ENCODE measurements at places on chromosomes 12 and 14.

- DNase-seq = peak; percentile 12
Observed at GRCh38 chr12:1587927-1588574, 6.3 kb downstream of the FBXL14 start.

DNA sequence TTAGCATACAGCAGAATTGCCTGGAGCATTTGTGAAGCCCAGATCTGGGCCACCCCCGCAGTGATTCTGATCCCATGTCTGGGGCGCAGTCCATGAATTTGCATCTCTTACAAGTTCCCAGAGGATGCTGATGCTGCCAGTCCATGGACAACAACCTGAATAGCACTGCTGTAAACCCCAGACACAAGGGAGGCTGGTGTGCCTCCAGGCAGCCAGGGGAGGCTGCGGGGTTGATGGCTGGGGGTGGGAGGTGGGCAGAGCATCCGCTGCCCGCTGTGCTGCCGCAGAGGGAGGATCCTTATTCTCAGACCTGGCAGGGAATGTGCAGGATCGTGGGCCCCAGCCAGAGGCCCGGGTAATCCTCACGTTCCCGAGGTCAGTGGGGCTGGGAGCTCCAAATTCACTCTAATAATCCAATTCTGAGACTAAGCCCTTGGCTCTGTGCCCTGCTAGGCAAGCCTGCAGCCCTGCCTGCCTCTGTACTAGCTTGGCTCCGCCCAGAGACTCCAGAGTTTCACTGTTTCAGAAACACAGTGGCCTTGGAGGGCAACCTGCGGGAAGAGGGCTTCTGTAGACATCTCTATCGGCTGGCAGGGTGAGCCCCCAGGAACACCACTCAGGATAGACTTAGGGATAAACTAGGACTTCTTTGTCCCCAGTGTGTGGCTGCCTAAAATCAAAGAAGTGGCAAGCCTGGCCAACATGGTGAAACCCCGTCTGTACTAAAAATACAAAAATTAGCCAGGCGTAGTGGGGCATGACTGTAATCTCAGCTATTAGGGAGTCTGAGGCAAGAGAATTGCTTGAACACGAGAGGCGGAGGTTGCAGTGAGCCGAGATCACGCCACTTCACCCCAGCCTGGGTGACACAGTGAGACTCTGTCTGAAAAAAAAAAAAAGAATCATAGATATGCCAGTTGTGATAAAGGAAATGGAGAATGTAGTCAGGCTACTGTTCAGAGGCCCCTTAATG lies 17.8 kb upstream of the MLEC start:
- no peak for DNase-seq

DNA sequence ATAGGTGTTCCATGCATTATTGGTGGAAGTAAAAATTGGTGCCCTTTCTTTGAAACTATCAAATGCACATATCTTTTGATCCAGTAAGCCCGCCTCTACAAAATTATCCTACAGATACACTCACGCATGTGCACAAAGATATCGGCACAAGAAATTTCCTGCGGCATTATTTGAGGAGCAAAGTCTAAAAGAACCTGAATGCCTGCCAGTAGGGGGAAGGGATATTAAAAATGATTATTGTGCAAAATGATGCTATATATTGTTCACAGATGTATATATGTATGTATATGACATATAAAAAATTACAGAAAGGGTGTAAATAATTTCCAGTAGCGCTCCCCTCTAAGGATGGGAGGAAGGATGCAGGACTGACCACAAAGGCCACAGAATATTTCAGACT lies 24.7 kb upstream of the ADIPOR2 start:
- DNase-seq = no peak

DNA sequence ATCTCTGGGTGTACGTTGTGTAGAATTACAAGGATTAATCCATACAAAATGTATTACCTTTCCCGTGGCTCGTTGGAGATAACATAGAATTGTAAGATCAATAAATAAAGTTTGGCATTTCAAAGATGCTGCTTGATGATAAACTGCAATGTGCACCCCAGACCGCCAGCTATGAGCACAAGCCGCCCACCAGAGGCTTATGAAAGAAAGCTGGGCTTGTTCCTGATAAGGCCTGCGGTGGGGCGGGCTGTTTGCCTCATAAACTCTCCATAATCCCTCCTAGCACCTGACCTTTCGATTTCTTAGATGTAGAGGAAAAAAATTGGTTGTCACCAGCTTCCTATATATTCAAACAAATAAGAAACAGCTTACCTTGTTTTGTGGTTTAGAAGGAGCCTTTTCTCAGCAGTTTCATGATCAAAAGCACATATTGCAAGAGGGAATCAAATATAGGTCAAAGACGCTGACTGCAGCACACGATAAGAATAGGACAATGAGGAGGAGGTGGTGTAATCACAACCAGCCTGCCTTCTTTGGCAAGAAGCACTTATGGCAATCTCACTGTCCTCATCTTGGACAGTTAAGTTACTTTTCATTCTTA lies 293.6 kb downstream of the RMST start:
- no peak for DNase-seq

DNA sequence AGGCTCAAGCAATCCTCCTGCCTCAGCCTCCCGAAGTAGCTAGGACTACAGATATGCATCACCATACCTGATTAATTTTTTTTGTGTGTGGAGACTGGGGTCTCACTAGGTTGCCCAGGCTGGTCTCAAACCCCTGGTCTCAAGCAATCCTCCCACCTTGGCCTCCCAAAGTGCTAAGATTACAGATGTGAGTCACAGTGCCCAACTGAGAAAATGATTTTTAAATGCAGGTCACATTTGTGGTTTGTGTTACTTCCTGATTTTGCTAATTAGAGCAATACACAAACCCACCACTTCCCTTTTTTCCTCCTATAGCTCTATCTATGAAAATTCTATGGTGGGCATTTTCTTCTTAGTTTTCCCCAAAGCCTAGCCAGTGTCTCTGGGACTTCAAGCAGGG lies 45.5 kb upstream of the TMEM263 start:
- no peak for DNase-seq

GRCh38 chr12:50333441-50333840 lies 50.1 kb upstream of the LIMA1 start:
- DNase-seq = no peak

- no peak for DNase-seq
Observed at GRCh38 chr14:102187044-102187443, 47.3 kb downstream of the WDR20 start.

DNA sequence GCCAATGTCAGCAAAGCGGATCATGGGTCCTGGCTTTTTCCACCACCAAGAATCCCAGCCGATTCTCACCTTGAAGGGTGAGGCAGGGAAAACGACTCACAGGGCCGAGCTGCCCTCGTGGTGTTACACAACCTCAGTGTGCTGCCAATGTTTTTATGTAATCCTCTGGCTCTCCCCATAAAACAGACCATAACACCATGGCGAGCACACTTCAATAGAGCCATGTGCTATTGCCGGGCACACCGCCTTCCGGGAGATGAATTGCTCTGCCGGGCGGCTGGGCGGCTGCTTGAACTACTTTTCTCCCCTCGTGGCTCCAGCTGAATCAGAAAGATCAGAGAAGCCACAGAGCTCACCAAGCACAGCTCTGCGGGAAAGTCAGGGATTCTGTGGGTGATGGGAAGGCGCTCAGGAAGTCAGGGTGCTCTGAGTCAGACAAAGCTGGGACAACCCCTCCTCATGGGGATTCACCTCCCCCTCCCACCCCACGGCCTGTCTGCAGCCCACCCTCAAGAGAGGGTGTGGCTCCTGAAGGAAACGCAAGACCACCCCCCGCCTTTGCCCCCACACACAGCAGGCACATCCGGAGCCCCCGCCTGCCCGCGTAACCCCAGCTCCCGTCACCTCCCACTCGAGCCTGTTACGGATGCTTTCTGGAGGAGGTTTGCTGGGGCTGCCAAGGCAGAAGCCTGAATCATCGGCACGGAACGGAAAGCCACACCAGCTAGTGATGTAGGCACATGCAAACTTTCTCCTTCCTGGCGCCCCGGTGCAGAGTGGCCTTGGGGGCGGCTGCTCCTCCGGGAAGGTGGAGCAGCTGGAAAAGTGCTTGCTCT lies 1.8 kb downstream of the GALNT9 start:
- peak; percentile 10 for DNase-seq

DNA sequence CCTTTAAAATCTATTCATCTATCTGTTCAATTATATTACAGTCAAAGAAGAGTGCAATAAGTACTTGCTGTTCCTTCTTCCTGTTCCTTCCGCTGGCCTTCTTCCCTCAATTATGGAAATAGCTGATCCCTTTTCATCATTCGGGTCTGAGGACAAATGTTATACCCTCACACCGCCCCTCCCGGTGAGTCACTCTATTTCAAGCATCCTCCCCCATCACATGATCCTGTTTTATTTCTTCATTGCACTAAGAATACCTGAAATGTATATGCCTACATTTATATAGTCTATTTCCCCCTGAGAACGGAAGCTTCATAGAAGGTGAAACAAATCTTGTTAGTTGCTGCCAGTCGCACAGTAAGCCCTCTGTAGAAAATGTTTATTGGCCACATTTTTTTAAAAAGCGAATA lies 2.5 kb downstream of the SLC38A1 start:
- peak; percentile 32 for DNase-seq

DNA sequence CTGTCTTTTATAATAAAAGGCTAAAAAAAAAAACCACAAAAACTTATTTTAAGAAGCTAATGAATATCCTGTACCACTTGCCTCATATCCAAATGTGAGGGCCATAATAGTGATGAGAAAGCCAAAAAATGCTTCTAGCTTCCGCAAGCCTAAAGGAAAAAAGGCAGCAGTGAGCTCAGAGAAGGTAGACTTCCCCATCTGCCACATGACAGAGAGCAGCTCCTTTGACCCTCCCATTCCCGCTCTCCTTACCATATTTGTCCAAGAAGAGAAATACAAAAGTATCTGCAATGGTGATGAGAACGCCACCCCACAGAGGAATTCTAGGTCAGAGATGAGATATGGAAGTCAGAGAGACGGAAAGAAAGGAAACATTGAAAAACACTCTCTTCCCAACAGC lies 27.1 kb downstream of the SLC11A2 start:
- no peak for DNase-seq

GRCh38 chr12:1666685-1667162 lies 24.1 kb upstream of the ADIPOR2 start:
- DNase-seq = peak; percentile 32

- no peak for DNase-seq
Observed at GRCh38 chr14:69559581-69560011, 15.1 kb downstream of the CCDC177 start.

DNA sequence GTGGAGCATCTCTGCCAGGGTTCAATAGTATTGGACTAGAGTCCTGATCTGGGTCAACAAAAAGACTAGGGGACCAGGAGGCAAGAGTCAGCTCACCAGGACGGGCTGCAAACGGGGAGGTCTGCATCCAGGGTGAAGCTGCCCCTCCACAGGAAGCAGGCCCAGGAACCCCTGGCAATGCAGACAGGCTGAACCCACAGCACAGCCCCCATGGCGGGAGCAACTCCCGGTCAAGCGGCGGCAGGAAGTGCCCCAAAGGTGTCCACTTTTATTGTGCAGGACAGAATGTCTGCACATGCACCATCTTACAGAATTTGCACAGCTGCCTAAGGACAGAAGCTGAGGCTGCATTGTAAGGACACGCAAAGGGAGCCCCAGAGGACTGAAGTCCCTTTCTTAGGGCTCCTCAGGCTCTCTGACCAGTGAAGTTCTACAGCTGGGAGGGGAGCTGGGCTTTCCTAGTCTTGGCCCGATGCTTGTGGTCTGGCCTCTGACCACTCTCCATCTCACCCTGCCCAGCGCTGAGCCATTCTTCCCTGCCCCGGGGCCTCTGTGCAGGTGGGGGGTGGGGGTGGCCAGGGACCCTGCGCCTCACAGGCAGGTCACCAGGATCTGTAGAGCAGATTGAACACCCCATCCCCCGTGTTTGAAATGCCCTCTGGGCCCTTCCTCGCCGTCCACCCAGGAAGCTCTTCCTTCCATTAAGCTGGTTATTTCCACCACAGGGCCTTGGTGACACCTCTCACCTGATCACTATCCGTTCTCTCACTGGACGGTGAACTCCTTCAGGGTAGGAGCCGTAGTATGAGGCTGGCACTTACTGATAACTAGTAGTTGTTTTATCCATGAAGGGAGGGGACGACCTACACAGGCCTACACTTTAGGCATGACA lies 75.9 kb downstream of the NINJ2 start:
- no peak for DNase-seq

GRCh38 chr14:67704484-67705089 lies 2.9 kb downstream of the RDH12 start:
- peak; percentile 52 for DNase-seq

DNA sequence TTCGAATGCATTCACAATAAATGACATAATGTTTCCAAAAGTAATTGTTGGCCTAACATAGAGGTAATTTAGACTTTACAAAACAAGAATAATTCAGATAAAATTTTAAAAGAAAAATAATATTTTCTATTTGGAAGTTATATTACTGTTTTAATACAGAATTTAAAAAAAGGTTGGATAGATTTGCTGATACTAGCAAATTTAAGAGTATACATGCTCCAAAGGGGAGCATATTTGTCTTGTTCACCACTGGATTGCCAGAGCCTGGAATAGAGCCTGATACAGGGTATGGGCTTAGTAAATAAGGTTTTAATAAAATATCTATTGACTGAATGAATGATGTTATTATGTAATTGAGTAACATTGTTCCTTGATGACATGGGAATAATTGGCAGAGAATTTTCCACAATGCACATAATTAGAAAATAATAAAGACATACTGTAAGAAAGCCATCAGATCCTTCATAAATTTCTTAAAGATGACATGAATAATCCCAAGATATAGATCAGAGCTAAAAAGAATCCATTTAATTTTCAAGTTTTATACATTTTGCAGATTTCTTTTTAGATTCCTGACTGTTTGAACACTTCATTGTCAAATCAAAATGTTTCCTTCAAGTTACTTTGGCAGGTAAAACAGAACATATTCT lies 305.3 kb downstream of the SLC6A15 start:
- no peak for DNase-seq

DNA sequence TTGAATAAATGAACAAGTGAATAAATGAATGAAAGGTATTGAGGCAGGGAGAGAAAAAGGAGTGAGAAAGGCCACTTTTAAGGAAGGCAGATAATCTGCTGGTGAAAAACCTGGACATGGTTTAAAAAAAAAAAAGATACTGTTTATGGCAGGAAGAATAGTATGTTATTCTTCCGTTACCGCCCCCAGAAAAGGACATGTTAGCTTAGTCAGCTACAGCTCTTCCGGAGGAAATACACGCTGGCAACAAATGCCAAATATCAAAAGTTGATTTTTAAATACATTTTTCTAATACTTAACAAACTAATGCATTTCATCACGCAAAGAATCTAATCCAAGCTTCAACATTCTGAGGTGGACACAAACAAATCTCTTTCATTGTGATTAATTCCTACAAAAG lies 43.2 kb downstream of the SLC5A8 start:
- DNase-seq = no peak

- no peak for DNase-seq
Observed at GRCh38 chr12:82299319-82300025, 58.7 kb downstream of the CCDC59 start.

DNA sequence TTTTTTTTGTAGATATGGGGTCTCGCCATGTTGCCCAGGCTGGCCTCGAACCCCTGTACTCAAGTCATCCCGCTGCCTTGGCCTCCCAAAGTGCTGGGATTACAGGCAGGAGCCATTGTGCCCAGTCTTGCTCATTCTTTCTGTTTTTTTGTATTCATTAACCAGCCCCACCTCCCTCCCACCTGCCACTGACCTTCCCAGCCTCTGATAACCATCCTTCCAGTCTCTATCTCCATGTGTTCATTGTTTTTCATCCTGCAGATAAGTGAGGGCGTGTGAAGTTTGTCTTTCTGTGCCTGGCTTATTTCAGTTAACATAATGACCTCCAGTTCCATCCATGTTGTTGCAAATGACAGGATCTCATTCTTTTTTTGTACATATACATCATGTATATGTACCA lies 19.0 kb downstream of the MYL2 start:
- no peak for DNase-seq

- DNase-seq = no peak
Observed at GRCh38 chr14:67522270-67522669, 10.8 kb upstream of the PLEKHH1 start.

- no peak for DNase-seq
Observed at GRCh38 chr14:59362513-59362912, 102.7 kb downstream of the GPR135 start.

Data from activated CD4-positive, alpha-beta T cell treated with anti-CD3 and anti-CD28 coated beads, Interleukin-2, amount 10 ng/mL, durations not matched to agents 7 days and 5 days (primary cell).